ENCODE measurements at places on chromosomes 12 and 14.

DNA sequence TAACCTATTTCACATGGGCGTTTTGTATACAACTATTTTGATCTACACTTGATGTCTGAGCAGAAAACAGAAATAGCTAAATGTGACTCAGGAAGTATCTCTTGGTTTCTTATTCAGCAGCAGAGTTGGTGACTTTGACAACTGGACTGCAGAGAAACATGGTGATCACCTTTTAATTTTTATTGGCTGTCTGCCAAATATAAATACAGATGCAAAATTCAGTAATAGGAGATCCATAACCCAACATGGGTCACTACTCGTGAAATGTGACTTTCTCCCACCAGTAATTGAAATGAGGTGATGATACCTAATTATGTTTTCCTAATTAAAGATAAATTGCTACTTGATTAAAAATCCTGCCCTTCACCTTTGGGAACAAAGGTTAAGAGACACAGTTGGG, 487.1 kb downstream of the NELL2 start:
- no peak for DNase-seq

DNA sequence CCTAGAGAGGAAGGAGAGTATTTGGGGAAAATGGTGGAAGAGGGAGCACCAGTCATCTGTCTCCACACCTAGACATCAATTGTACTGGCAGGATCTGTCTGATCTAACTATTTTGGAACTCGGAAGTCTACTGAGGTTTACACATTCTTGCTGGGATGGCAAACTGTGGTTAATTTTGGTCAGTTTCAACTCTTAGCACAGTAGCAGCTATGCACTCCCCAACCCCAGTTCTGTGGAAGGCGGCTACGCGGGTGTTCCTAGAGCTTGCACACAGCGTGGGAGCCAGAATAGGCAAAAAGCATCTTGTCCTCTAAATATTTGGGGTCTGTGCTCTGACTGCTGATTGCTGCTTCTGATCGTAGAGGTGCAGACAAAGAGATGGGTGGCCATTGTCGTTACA, 33.8 kb downstream of the TECPR2 start:
- no peak for DNase-seq

GRCh38 chr12:99658671-99659349, 11.3 kb downstream of the GARIN6 start:
- DNase-seq = no peak

GRCh38 chr12:68374307-68374982, 42.3 kb upstream of the MDM1 start:
- peak; percentile 52 for DNase-seq

GRCh38 chr12:71935594-71935993, 3.1 kb upstream of the TPH2 start:
- no peak for DNase-seq

DNA sequence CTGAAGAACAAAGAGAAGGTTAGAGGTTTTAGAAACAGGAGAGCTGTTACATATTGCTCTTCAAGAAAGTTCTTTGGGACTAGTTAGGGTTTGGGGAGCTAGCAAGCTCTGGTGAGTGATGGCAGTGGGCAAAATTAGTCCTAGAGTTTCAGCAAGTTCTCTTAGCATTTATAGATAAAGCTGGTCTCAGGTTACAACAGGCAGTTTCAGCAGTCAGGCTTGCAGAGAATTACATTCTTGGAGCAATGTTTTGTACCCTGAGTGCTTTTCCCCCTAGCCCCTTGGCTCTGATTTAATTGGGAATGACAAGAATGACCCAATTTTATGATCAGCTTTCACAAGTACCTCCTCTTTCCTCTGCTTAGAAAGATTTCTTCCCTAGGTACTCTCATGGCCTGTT, 21.4 kb upstream of the EID3 start:
- no peak for DNase-seq

- DNase-seq = no peak
Measured at GRCh38 chr14:87687420-87687819, 305.6 kb downstream of the GALC start.

DNA sequence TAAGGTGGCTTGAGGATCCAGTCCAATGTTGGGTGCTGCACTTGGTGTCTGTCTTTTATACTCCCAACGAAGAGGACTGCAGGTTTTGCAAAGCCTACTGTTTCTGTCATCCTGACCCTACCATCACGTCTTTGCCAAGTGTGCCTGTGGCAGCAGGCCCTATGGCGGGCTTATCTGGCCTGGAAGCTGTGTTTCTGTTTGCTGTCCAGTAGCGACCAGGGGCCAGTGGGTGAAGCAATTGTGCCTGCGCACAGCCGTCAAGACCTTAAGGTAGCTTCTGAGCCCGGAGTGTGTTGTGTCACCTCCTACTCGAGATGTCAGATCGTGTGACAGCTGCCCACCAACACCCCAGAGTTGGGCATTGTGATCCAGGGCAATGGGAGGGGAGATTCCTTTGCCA, 62.7 kb downstream of the DDX51 start:
- no peak for DNase-seq

DNA sequence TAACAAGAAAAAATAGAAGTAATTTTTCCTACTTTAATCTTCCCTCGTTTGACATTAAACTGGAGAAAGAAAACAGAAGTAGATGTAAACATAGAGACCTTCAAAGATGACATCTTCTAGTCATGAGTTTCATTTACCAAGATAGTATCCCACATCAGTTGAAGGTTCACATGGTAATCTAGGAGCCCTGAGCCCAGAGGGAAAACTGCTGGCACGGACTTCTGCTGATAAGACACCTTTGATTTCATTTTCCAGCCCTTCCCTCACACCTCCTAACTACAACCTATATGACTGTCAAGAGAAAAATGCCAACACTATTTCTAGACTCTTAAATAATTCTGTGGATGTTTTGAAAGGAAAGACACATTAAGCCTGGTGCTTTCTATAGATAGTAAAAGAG, 46.0 kb upstream of the CCDC175 start:
- no peak for DNase-seq

DNA sequence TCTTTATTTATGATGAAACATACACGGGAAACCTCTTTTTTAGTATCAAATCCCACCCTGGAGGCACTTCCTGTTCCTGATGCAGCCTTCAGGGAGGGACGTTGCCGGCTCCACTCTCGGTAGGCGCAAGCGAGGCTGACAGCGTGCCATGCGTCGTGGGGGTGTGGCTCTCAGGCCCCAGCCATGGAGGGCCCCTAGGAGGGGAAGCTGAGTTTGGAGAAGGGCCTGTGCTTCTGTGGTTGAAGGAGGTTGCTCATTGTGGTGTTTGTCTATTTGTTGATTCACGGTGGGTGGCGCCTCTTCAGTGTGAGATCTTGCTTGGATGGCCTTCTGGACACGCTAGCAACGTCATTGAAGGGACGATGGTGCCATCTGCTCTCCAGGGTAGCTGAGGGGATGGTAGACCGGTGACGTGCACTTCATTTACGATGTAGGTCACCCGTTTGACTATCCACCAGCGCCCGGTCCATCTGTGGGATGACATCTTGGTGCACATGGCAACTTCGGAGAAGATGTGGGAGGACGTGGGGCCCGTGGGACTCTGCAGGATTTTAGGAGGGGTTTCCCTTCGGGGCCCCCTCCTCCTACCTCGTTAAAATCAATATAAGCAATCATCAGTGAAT, 126.3 kb upstream of the RTL1 start:
- DNase-seq = no peak

DNA sequence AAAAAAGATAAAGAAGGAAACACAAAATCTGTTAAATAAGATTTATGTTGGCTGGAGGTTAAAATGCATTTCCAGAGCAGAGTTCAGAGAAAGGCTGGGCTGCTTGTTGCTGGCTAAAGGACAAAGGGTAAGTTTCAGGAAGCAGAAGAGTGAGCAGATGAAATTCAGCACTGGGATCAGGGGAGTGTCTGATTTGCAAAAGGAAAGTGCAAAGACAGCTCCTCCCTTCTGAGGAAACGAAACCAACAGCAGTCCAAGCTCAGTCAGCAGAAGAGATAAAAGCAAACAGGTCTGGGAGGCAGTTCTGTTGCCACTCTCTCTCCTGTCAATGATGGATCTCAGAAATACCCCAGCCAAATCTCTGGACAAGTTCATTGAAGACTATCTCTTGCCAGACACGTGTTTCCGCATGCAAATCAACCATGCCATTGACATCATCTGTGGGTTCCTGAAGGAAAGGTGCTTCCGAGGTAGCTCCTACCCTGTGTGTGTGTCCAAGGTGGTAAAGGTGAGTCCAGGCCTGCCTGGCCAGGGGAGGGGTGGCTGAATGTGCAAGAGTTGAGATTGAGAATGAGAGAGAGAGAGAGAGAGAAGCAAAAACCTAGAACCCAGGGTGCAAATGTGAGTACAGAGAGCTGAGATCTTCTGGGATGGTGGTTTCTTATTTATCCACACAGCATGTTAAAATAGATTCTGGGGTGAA, at the start of gene OAS1:
TSS of gene OAS1 (plus strand) at position 251 of the 703 bp plus-strand sequence. CDS start at position 329, 78 bp downstream.
- peak; percentile 27 for DNase-seq

DNA sequence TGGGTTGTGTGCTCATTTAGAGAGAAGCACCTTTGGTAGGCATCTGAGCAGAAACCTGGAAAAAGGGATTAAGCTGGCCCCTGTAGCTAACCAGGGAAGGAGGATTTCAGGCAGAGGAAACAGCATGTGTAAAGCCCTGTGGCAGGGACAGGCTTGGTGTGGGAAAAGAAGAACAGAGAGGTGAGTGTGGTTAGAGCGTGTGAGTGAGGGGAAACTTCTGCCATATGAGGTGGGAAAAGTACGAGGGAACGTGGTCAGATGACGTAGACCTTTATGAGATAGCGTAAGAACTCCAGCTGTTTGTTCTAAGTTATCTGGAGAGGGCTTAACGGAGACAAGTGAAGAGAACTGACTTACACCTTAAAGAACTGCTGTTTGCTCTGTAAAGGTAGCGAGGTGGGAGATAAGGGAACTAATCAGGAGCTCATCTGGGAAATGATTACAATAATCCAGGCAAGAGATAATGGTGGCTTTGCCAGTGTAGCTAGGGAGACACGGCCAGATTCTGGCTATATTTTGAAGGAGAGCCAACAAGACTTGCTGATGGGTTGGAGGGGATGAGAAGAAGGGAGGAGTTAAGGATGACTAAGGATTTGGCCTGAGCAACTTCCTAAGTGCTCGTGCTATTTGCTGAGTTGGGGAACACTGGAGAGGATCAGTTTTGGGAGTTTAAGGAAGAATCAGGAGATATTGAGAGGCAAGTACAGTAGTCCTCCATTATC, 234.0 kb downstream of the ETNK1 start:
- no peak for DNase-seq

DNA sequence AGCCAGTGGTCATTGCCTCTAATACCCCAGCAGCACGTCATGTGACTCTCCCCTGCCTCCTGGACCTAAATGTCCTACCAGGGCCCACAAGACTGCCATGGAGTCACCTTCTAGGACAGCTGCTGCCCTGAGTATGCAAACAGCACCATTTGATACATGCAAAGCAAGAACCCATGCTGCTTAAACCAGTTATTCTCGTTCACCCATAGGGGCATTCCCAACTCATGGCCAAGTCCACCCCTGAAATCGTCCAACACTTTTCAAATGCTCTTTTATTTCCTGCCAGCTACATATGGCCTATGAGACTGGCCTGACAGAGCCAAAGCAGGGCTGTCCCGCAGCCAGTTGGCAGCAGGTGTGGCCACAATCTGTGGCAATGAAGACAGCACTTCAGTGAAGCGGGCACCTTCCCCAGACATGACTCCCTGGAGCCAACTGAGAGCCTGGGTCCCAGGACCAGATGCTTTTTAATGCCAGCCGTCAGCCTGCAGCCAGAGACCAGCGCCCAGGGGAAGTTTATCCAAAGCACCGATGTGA, 99.9 kb downstream of the BCAT1 start:
- no peak for DNase-seq

DNA sequence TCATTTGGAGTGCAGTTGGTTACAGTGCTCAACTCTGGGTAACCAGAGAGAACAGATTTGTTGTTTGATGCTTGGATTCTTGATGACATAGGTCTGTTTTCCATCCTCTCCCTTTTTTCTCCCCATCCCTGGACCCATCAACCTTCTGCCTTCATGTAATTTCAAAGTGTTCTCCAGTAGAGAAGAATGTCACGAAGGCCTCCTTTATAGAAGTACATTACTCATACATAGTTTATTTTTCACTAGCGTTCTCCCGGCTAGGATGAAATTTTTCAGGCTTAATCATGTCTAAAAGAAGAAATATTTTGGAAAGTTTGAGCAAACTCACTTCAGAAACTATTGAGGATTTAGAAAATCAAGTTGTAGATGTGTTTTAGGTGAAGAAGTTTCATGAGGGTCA, 20.9 kb upstream of the APPL2 start:
- DNase-seq = no peak

DNA sequence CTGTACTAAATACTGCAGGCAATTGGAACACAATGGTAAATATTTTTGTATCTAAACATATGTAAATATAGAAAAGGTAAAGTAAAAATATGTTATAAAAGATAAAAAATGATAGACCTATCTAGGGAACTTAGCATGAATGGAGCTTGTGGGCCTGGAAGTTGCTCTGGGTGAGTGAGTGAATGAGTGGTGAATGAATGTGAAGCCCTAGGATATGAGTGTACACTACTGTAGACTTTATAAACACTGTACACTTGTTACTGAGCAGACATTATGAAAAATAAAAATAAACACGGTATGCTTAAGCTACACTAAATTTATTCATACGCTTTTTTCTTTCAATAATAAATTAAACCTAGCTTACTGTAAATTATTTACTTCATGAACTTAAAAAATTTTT, 7.8 kb downstream of the FNTB start:
- no peak for DNase-seq

DNA sequence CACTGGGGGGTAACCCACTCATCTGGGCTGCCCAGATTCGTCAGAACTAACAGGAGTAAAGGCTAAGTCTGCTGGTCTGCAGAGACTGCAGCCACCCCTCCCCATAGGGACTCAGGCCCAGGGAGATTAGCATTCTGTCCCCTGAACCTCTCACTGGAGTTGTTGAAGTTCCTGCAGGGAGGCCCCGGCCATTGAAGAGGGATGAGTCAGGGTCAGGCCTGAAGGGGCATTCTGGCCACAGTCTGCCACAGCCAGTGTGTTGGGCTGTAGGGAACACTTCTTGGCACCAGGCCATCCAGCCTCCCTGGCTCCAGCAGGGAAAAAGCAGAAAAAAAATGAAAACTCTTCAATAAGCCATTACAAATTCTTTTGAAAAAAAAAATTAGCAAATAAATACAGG, 35.3 kb downstream of the KLRK1 start:
- DNase-seq = no peak

- DNase-seq = no peak
Measured at GRCh38 chr12:19799216-19799615, 359.9 kb downstream of the AEBP2 start.

DNA sequence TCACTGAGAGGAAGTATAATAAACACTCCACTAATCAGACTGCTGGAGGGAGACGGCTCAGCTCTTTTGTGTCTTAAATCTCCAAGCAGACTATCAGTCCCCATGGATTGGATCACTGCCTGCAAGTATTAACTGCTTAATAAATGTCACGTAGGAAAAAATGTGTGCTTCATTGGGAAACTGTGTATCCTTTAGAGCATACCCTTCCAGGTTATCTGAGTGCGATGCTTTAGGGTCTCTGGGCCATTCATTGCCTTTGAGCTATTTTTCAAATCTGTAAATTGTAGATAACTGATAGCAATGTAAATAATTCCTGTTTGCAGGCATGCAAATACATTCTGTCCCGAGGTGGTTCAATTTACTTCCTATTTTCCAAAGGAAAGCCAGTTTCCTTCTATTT, 45.0 kb upstream of the VASH1 start:
- no peak for DNase-seq

Measured in stimulated activated CD4-positive, alpha-beta T cell treated with anti-CD3 and anti-CD28 coated beads, Interleukin-12 subunit alpha, Interleukin-12 subunit beta, amount 100 ng/mL, for 48 hours (primary cell).